Activated naive CD8-positive, alpha-beta T cell treated with anti-CD3 and anti-CD28 coated beads for 36 hours (primary cell): ENCODE measurements at places on chromosomes 7 and 10.

GRCh38 chr7:153422291-153423209, 629.6 kb upstream of the DPP6 start:
- DNase-seq = no peak

GRCh38 chr10:4262449-4262848, 477.4 kb upstream of the KLF6 start:
- no peak for DNase-seq

DNA sequence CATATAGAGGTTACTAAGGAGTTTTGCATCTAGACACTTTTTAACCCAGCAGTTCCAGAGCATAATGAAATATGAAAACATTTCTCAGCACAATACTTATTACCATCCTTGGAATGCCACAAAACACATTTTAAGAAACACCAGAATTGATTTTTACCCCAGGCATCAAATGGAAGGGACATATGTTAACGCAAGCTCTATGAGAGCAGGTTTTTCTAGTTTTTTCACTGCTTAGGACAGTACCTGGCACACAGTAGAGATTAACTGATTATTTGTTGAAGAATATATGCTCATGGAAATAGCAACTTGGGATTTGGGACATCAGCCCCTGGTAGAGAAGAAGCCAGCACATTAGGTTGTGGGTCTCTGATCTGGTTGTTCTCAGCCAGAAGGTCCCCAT, 67.0 kb upstream of the ARID5B start:
- no peak for DNase-seq

DNA sequence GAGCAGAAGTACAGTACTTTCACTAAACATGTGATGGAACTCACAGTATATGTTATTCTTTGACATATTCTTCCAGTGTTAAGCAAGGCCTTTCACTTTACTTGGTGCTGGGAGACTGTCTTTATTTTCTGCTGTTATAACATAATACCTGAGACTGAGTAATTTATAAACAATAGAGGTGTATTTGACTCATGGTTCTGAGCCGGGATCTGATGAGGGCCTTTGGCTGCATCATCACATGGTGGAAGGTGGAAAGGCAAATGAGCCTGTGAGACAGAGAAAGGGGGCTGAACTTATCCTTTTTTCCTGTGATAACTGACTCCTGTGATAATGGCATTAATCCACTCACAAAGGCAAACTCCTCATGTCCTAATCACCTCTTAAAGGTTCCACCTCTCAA, 1.4 kb downstream of the SUPV3L1 start:
- no peak for DNase-seq
